ENCODE measurements at places on chromosomes 7 and 10. TPM values are rescaled to one million over a fixed set of nuclear protein-coding genes. Genes with fewer than 3 reads are reported as not detected.

DNA sequence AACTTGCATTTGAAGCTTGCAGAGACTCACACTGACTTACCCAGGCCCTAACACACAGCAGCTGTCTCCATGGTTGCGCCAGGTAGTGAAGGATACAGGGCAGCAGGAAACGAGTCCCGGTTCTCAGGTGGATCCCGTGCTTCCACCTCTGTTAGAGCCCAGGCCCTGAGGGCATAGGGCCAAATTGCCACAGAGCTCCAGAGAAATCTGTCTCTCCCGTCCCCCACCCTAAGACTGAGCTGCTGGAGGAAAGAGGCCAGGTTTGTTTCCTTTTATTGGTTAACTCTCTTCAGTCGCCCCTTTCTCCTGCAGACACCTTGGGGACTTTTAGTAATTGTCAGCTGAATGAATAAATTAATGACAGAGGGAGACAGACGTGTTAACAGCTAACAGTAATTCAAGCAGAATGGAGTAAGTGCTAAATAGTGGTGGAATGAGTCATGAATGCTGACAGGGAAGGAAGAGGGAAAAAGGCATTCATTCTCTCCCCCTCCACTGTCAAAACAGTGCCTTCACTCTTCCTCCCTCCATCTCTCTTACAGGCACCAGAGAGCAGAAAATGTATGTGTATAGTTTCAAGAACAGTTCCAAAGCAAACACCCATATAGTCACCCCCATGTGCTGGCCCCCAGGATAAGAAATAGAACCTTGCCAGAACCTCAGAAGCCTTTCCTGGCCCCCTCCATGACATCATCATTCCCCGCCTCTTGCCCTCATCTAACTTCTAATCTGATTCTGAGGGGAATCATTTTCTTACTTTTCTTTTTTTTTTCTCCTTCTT is 16.8 kb upstream of the DLG5 start:
- H3K4me1 ChIP-seq = no peaks in the 10 kb centered on the region
- no peak for DNase-seq
- H3K27me3 ChIP-seq = no peaks in the 10 kb centered on the region

Gene C10orf62
- not detected for total RNA-seq

DNA sequence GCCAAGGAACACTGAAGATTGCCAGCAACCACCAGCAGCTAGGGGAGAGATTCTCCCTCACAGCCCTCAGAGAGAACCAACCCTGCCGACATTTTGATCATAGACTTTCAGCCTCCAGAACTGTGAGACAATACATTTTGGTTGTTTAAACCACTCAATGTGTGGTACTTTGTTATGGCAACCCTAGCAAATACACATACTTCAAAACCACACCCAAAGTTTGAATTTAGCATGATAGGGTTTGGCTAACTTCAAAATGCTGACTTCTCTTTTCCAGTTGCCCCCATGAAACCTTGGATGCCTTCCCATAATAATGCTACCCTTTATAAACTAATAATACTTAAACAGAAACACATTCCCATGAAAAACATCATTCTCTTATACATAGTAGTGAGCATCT is 149.8 kb downstream of the DGKI start:
- H3K4me1 ChIP-seq = no peaks in the 10 kb centered on the region
- no peaks in the 10 kb centered on the region for H3K27me3 ChIP-seq
- H3K4me3 ChIP-seq = no peak overlapping the region
- no peaks in the 10 kb centered on the region for H3K36me3 ChIP-seq
- no peak overlapping the region for H3K27ac ChIP-seq
- no peak for DNase-seq

Gene DYNC1I1
- total RNA-seq = 1.3 TPM

DNA sequence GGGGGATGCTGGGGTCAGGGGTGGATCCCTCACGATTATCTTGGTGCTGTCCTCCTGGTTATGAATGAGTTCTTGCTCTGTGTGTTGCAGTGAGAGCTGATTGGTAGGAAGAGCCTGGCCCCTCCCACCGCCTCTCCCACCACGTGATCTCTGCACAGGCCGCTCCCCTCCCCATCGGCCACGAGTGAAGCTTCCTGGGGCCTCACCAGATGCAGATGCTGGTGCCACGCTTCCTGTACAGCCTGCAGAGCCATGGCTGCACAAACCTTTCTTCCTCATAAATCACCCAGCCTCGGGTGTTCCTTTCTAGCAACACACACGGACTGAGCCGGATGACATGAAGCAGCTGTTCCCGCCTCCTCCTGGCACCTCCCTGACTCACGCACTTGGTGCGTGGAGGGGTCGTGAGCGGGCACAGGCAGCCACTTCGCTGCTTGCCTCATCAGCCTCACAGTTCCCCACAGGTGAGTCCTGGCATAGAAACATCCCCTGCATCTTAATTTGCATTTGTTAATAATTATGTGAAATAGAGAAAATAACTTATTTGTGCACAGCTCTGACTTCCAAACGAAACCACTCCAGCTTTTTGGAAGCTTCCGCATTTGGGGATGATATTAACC is 210.8 kb downstream of the ADARB2 start:
- H3K36me3 ChIP-seq = no peaks in the 10 kb centered on the region
- no peak overlapping the region for H3K27ac ChIP-seq
- no peaks in the 10 kb centered on the region for H3K4me1 ChIP-seq
- DNase-seq = no peak
- no peaks in the 10 kb centered on the region for H3K27me3 ChIP-seq

- no peak for DNase-seq
- no peaks in the 10 kb centered on the region for H3K27me3 ChIP-seq
- H3K36me3 ChIP-seq = no peaks in the 10 kb centered on the region
- H3K27ac ChIP-seq = no peak overlapping the region
Observed at GRCh38 chr7:6078548-6078947, 47.4 kb downstream of the ANKRD61 start.

GRCh38 chr7:100568176-100568895 is 5.4 kb downstream of the SAP25 start:
- peaks cover 14% of the 10 kb centered on the region for H3K36me3 ChIP-seq
- no peak for DNase-seq
- no peaks in the 10 kb centered on the region for H3K27me3 ChIP-seq

Gene ASAH2
- not detected for total RNA-seq

Gene ANKRD30A
- not detected for total RNA-seq

Gene RARRES2
- 144 TPM for total RNA-seq

Gene TMEM270
- not detected for total RNA-seq

GRCh38 chr7:123819001-123819400 is 26.0 kb upstream of the HYAL4 start:
- no peak for DNase-seq
- no peaks in the 10 kb centered on the region for H3K4me1 ChIP-seq
- H3K36me3 ChIP-seq = no peaks in the 10 kb centered on the region
- H3K4me3 ChIP-seq = no peak overlapping the region
- no peak overlapping the region for H3K27ac ChIP-seq

- H3K4me3 ChIP-seq = peak overlapping the region; percentile 91
- peaks cover 58% of the 10 kb centered on the region for H3K4me1 ChIP-seq
- H3K36me3 ChIP-seq = no peaks in the 10 kb centered on the region
- peak; percentile 81 for DNase-seq
- H3K27me3 ChIP-seq = no peaks in the 10 kb centered on the region
- peak overlapping the region; percentile 87 for H3K27ac ChIP-seq
Observed at GRCh38 chr7:2632733-2633537, 1.1 kb downstream of the TTYH3 start.

DNA sequence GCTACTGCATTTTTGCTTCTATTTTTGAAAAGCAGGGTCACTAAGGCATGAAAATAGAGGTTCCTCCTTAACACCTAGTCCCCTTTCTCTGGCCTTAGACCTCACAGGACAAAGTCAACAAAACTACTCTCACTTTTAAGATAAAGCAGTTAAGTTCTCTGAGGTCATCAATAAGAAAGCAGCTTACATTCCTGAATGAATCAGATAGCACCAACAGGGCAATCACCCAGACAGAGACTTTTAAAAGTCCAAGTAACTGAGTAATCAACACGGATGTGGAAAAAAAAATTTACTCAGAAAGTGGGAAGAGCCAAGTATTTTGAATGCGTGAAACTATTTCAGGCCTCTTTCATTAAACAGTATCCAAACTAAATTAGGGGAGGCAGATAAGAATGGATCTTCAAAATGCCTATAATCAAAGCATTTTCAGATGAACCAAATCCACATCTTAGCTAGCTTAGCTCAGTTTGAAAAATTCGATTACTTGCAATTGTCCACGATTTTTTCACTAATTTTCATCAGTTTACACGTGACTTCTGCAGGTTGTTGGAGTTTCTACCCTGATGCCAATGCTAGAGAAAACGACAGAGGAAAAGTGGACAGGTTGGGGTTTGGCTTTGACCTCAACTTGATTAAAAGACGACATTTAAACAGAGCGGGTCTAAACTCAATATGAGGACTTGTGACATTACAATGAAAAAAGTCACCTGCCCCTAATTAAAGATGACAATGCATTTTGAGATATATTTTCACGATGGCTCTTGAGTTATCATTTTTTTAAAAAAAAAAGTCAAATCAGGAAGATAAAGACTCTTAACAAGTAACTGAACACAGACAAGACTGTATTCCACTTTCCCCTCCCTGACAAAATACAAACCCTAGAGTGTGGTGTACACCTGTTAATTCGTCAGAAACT is 1.6 kb downstream of the BEND7 start:
- H3K27me3 ChIP-seq = no peaks in the 10 kb centered on the region
- H3K36me3 ChIP-seq = peaks cover 6% of the 10 kb centered on the region
- DNase-seq = no peak
- H3K4me3 ChIP-seq = peak overlapping the region; percentile 62
- peaks cover 19% of the 10 kb centered on the region for H3K4me1 ChIP-seq
- H3K27ac ChIP-seq = peak overlapping the region; percentile 60
